ENCODE measurements at places on chromosomes 1 and 21.
A peak's percentile ranks its signal among the peaks of the same experiment; 100 is the strongest.

GRCh38 chr1:194684636-194685035 lies 1498.2 kb upstream of the B3GALT2 start:
- peak; percentile 42 for DNase-seq

DNA sequence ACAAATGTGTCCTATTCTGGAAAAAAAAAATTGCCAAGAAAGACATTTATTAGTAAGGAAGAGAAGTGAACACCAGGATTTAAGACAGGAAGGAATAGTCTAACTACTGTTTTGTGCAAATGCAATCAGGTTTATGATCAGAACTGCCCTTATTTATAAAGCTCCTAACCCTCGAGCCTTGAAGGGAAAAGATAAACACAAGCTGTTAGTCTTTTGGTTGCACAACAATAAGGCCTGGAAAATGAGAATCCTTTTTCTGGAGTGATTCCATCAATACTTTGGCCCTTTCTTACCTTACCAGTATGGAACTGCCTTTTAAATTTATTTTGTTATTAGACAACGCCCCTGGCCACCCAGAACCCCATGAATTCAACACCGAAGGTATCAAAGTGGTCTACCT lies 52.9 kb downstream of the SNRPE start:
- DNase-seq: no peak

DNA sequence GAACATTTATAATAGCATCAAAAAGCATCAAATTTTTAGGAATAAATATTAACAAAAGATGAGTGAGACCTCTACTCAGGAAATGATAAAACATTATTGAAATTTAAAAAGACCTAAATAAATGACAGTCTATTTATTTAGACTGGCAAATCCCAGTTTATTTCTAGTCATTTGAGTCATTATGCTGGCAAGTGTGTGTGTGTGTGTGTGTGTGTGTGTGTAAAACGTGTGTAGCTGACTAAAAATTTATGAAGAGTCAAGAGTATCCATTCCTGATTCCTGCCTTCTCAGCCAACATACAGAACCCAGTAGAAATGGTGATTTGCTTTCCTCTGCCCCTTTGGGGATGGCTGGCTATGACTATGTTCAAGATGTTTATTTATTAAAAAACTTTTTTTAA lies 46.2 kb downstream of the OSBPL9 start:
- DNase-seq: peak; percentile 40

GRCh38 chr1:175597969-175598765 lies 145.2 kb downstream of the TNR start:
- DNase-seq: peak; percentile 32

- no peak for DNase-seq
These were observed 158.5 kb downstream of the KCNJ6 start for GRCh38 chr21:37757606-37758376.

- no peak for DNase-seq
These were observed 25.4 kb downstream of the NFASC start for GRCh38 chr1:204896023-204896422.

- DNase-seq: no peak
These were observed 64.6 kb upstream of the TARBP1 start for GRCh38 chr1:234543442-234544086.

DNA sequence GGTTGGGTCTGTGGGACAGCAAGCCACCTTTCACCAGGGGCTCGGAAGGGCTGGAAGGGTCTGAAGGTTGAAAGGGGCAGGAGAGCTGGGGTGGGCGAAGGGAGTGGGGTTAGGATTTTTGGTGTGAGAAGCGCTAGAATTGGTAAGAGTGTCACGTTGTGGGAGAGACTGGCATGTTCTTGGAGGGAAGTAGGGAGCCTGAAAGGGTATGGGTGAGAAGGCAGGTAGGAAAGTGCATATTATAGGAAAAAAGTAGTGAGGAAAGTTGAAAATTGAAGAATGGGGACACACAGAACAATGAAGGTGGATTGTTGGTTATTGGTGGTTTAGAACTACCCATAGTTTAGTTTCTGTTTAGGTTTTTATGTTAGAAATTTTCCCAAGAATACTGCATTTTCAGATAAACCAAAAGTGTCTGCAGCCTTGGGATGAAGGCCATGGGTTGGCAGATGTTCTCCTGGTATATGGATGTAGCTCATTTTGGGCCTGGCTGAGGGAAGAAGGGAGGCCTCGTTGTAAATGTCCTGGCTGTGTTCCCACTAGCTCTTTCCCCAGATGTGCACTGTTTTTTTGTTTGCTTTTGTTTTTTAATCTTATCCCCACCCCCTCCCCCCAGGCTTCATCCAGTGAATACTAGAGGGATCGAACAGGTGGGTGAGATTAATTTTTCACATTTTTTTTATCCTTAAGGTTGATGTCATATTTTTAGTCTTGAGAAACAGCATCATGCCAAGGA lies 1.2 kb downstream of the LRRC42 start:
- DNase-seq: no peak

GRCh38 chr21:33964706-33965325 lies 49.2 kb upstream of the ATP5PO start:
- DNase-seq: peak; percentile 77

- DNase-seq: no peak
These were observed 43.7 kb downstream of the C8B start for GRCh38 chr1:56922070-56922469.

DNA sequence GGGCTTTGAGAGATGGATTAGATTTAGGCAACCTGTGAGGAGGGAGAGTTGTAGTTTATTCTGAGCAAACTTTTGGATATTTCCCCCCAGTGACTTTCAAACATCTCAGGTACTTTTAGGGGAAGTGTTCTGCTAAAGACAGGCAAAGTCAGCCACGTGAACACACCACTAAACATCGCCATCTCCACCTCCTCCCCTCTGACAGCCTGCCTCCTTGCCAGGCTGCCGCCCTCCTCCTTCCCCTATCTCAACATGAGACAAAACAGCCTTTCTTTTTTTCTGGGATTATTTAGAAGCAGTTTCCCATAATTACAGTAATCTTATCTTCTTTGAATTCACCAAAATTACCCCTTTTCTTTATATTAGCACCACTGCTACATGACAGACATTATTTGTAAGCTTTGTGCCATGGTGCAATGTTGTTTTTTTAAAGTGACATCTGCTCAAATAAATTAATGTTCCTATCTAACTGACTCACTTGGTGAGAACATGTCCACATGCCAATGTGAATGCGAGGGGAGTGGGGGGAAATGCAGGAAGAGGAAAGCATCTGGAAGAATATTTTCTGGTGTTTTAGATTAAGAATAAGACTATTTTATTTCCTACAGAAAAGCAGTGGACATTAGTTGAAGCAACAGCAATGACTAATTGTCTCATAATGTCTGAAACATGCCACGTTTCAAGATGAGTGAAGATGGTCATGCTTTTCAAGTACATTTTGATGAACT lies 147.8 kb upstream of the ATP1B1 start:
- DNase-seq: no peak

- no peak for DNase-seq
These were observed 272.6 kb upstream of the SGIP1 start for GRCh38 chr1:66261364-66261763.

- DNase-seq: peak; percentile 27
These were observed 16.3 kb upstream of the ACKR1 start for GRCh38 chr1:159188375-159188788.

DNA sequence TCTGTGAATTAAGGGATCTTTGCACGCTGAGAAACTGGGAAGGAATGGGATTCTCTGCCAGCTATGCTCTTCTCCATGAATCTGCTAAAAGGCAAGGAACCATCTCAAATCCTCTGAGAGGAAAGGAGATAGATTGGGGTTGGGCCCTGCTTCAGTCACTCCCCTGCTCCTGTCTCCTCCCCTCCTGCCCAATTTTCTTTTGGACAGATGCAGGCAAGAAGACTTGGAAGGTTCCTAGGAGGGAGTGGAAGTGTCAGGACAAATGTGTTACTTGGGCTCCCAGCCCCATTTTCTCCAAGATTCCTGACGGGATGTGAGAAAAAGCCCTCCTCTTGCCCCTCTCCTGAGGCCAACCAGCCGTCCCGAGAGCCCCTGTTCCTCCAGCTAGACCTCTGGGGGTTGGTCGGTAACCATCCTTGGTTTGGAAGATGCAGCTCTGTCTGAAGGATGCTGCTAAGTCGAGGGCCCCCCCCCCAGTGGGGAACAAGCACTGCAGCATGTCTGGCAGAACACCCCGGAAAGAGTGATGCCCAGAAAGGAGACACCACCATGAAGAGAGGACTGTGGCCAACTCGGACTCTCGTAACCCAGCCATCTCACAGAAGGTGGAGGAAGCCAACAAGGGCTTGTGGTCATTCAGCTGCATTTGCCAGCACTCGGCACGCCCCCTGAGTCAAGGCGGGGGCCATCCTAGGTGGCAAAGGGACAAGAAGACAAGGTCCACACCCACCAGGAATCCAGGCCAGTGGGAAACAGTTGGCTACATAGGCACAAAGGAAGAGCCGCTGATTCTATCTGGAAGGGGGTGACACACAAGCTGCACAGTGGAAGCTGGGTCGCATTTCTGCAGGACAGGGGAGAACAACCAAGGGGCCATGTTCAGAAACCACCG lies 43.7 kb downstream of the CDK18 start:
- no peak for DNase-seq

DNA sequence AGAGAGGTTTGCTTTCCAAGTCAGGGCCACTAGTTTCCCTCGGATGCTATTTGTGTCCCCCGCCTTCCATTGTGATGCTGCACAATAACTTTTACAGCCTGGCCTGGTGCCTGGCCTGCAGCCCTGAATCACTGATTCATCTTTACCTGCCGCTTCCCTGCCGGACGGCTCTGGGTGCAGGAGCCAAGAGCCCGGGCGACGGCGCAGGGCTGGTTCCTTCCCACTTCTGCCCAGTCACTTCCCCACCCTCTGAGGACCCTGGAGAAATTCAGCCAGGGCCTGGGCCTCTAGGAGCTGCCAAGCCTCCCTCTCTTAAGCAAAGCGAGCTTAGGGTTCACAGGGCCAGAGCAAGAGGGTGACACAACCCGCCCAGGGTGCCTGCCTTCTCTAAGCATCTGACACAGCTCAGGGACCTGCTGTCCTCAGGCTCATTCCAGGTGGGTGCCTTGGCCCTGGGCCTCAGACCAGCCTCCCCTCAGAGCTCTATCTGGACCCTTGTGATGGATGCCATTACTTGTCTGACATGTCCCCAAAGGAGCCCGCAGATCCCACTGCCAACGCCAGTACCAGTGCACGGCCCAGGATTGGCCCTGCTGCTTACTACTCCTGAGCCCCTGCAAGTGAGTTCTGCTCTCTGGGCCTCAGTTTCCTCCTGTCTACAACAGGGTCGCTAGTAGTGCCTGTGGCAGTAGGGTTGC lies 381.0 kb upstream of the VAMP3 start:
- DNase-seq: peak; percentile 13

DNA sequence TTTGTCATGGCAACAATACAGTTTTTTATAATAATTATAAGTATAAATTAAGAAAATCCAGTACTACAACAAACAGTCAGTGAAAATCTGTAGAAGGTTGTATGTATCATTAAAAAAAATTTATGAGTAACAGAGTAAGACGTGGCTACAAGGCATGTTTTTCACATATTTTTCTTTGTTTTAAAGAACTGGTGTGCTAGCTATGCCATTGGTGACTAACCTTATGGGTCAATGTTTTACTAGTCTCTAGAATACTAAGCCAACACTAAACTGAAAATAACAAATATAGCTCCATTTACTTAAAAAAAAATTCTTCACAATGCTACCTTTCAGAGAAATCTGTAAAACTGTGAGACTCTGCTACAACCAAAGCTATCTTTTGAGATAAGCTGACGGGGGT lies 261.5 kb downstream of the ADGRL2 start:
- no peak for DNase-seq

GRCh38 chr1:198162091-198162767 lies 5.4 kb downstream of the NEK7 start:
- no peak for DNase-seq

GRCh38 chr1:46616277-46617107 lies at the start of gene MOB3C:
Gene MOB3C, minus strand, starts transcription at chr1:46616811. Its CDS starts 3,490 bp downstream, at chr1:46613321.
- peak; percentile 67 for DNase-seq

GRCh38 chr1:55040933-55041494 lies 1.7 kb downstream of the PCSK9 start:
- DNase-seq: no peak

GRCh38 chr1:194300340-194300739 lies 1113.9 kb upstream of the B3GALT2 start:
- DNase-seq: no peak

- DNase-seq: peak; percentile 80
These were observed 28.1 kb downstream of the PLXNA2 start for GRCh38 chr1:208216062-208216461.

DNA sequence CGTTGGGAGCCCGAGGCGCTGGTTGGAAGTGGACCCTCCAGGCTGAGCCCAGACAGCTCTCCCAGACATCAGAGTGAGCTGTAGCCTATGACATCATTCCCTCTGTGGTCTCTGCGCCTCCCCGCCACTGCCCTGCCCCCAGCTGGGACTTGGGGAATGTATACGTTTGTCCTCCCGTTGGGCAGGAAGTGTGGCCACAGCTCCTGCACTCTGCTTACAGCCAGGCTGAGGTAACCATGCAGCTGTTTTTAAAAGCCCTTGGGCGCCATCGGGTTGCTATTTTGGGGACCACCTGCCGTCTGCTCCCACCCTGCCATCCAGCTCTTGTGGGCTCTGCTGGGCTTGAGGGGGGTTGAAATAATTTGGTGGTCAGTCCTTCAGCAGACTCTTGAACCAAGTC lies 7.8 kb downstream of the VASH2 start:
- DNase-seq: peak; percentile 55

- peak; percentile 20 for DNase-seq
These were observed 469.5 kb downstream of the MATN1 start for GRCh38 chr1:30253807-30254440.

GRCh38 chr1:54409156-54410142 lies 3.3 kb upstream of the SSBP3 start:
- no peak for DNase-seq

DNA sequence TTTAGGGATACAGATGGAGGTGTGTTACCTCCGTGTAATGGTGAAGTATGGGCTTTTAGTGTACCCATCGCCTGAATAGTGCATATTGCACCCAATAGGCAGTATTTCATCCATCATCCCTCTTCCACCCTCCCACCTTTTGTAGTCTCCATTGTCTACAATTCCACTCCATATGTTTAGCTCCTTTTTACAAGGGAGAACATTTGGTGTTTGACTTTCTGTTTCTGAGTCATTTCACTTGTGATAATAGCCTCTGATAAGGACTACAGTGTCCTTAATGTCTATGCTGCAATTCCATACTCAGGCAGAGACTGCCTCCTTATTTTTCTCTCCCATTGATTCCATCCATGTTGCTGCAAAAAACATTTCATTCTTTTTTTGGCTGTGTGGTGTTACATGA lies 48.7 kb downstream of the OVGP1 start:
- DNase-seq: no peak

GRCh38 chr1:116795482-116795829 lies 41.2 kb downstream of the CD2 start:
- no peak for DNase-seq

DNA sequence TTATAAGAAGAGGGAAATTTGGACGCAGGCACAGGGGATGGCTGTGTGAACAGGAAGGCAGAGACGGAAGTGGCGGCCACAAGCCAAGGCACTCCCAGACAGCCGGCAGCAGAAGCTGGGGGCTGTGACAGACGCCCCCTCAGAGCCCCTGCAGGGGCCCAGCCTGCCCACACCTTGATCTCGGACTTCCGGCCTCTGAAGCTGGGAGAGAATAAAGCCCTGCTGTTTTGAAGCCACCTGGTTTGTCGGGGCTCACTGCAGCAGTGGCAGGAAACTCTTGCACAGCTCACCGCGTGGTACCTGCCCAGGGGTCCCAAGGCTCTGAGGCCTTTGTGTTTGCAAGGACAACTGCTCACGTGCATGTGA lies 13.7 kb downstream of the MEGF6 start:
- no peak for DNase-seq

GRCh38 chr1:58824753-58825389 lies 41.0 kb upstream of the JUN start:
- no peak for DNase-seq
